Stimulated activated CD4-positive, alpha-beta T cell treated with anti-CD3 and anti-CD28 coated beads, Interleukin-12 subunit alpha, Interleukin-12 subunit beta, amount 100 ng/mL, for 24 hours (primary cell): ENCODE measurements at places on chromosomes 5 and 9.

- DNase-seq, result no peak
Measured at GRCh38 chr9:84556556-84556955, 113.0 kb upstream of the NTRK2 start.

- DNase-seq, result no peak
Measured at GRCh38 chr5:159735749-159736660, 180.3 kb upstream of the ADRA1B start.

DNA sequence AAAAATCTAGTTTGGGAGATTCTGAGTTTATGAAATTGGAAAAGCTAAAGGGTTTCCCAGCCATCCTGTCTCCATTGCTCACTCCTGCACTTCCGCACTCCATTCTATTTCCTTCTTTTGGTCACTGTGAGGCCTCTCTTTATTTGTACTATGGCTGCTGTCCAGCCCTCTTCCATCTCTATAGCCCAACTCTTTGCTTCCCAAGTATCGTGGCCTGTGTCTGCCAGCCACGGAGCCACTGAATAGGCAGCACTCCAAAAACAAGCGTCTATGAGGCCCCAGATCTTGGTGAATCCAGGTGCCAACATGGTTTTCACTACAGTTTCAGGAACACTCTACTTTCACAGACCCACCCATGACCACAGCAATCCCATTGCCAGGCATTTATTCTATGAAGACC, 37.2 kb downstream of the GRAMD2B start:
- no peak for DNase-seq

DNA sequence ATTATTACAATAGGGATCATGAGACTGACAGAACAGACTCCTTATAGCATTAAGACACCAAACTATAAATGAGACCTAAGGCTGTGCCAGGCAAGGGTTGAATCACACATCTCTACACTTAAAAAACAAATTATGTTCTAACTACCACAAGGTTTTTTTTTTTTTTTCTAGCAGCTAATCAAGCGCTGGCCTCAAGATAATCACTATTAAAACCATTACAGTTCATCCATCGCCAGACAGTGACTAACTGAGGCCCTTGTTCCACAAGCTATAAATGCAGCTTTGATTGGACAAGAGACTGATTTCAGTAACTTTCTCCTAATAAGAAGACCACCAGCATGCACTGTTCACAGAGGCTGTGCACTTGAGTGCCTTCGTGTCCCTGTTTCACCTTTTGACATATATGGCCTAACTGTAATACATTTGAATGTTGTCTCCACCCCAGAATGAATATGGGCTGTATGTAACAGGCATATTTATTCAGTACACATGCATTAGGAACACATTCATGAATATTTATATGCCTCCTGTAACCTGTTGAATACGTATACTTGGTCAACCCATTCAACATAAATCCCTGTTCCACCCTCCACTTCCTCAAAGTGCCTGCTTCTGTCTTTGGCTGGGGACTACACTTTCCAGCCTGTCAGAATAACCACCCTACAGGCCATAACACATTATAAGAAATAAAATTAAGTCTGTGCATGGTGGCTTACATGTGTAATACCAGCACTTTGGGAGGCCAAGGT, 22.8 kb upstream of the ZNF131 start:
- DNase-seq, result no peak

GRCh38 chr5:126248611-126249010, 174.6 kb upstream of the GRAMD2B start:
- DNase-seq, result no peak

- DNase-seq, result no peak
Measured at GRCh38 chr9:97831843-97832636, 21.0 kb upstream of the FOXE1 start.
